ENCODE measurements at places on chromosomes 7 and 10.

GRCh38 chr10:98344589-98345038, 70.4 kb downstream of the PYROXD2 start:
- peaks cover 23% of the 10 kb centered on the region for H3K27me3 ChIP-seq
- H3K4me3 ChIP-seq = no peak overlapping the region
- no peaks in the 10 kb centered on the region for H3K36me3 ChIP-seq
- peaks cover 13% of the 10 kb centered on the region for H3K4me1 ChIP-seq
- no peak for DNase-seq

DNA sequence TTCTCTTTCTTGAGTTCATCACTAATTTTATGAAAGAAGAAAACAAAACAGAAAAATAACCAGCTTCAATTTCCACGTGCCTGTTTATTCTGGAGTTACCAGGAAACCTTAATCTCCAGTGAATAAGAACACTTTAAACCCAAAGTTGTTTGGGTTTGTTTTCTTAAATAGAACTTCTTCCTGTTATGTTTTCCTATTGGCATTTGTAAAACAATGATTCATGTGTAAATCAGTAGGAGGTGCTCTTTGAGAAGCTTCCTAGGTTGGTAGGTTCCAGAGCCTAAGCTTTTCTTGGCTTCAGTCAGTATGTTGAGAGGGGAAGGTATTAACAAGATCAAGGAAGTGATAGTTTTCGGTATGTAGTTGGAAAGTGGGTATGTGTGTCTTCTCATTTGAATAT, 119.0 kb downstream of the BICC1 start:
- H3K4me3 ChIP-seq = no peak overlapping the region
- no peaks in the 10 kb centered on the region for H3K36me3 ChIP-seq
- no peak for DNase-seq
- H3K27ac ChIP-seq = no peak overlapping the region
- H3K4me1 ChIP-seq = no peaks in the 10 kb centered on the region

DNA sequence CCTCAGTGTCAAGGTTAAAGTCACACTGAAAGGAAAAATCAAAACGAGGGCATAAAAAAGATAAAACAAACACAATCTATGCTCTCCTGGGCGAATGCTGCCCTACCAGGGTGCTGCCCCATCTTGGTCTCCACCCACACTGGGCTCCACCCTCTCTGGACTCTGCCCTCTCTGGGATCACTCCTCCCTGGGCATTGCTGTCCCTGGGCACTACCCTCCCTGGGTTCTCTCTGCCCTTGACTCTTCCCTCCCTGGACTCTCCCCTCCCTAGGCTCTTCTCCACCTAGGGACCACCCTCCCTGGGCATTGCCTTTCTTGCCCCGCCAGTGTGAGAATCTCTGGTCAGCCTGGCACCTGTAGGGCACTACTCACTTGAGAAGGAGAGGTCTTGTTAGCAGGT, 8.6 kb downstream of the GDF2 start:
- DNase-seq = no peak
- no peaks in the 10 kb centered on the region for H3K4me1 ChIP-seq
- H3K27ac ChIP-seq = no peak overlapping the region
- H3K4me3 ChIP-seq = no peak overlapping the region
- no peaks in the 10 kb centered on the region for H3K36me3 ChIP-seq

GRCh38 chr10:14156104-14156503, 174.6 kb downstream of the FRMD4A start:
- peaks cover 12% of the 10 kb centered on the region for H3K27me3 ChIP-seq
- H3K4me1 ChIP-seq = no peaks in the 10 kb centered on the region
- no peak overlapping the region for H3K4me3 ChIP-seq
- H3K27ac ChIP-seq = no peak overlapping the region
- DNase-seq = no peak
